Mucosa of descending colon (tissue), 3 donors: ENCODE measurements at places on chromosomes 6 and 20.

- DNase-seq, result no peak
Measured at GRCh38 chr6:122712093-122712447, 67.4 kb upstream of the FABP7 start.

GRCh38 chr6:38974389-38975151 lies 74.0 kb upstream of the GLP1R start:
- no peak for DNase-seq

DNA sequence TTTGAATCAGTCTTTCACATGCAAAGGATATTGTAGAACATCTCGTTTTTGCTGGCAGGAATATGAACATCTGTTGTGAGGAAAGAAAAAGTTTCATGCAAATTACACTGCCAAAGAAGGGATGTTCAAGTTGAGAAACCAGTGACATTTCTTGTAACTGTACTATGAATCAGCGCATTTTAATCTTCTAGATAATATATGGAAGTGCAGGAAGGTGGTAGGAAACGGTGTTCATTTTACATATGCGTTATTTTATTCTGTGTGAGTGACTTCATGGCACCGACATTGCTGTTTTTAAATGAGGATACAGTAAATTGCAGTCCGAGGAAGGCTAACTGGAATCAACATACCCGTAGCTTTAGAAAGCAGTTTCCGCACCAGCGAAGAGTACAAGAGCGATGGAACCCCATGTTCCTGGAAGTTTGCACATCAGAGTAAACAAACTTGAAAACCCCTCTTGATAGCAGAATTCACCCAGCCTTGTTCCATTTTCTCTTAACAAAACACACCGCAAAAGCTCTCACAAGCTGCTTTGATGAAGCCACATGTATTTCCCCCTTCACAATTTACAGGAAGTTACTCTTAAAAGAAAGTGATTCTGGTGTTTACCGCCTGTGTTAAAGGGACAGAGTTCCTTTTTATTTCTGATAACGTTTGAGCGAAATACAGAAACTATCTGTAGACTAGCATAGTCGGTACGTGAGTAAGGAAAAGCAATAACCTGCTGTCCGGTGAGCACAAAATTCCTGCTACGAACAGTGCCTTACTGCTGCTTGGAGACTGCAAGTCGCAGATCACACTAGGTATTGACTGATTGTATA lies 11.5 kb downstream of the PRDM1 start:
- no peak for DNase-seq

DNA sequence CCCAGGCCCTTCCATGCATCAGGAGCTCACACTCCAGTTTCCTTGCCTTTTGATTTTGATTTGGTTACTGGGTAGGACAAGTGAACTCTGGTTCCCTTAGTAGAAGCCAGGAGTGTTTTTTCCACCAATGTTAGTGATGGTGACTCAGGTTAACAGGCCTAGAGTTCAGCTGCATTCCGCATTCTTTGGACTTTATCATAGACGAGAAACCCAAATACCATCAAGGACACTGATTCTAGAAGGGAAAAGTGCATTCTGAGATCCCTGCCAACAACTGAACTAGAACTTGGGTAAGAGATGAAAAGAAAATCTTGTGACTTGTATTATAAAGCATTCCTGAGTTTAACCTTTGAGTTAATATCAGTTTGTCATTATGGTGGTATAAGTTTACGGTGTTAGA lies 8.9 kb downstream of the GSS start:
- no peak for DNase-seq

GRCh38 chr6:28496099-28496779 lies 19.4 kb downstream of the GPX6 start:
- DNase-seq, result no peak

- DNase-seq, result no peak
Measured at GRCh38 chr6:2197177-2197671, 48.2 kb downstream of the GMDS start.

GRCh38 chr6:97919631-97920030 lies 636.6 kb upstream of the MMS22L start:
- no peak for DNase-seq

GRCh38 chr6:32814145-32814544 lies 2.7 kb downstream of the HLA-DOB start:
- DNase-seq, result no peak

- DNase-seq, result no peak
Measured at GRCh38 chr20:32539026-32539816, 45.9 kb downstream of the NOL4L start.

DNA sequence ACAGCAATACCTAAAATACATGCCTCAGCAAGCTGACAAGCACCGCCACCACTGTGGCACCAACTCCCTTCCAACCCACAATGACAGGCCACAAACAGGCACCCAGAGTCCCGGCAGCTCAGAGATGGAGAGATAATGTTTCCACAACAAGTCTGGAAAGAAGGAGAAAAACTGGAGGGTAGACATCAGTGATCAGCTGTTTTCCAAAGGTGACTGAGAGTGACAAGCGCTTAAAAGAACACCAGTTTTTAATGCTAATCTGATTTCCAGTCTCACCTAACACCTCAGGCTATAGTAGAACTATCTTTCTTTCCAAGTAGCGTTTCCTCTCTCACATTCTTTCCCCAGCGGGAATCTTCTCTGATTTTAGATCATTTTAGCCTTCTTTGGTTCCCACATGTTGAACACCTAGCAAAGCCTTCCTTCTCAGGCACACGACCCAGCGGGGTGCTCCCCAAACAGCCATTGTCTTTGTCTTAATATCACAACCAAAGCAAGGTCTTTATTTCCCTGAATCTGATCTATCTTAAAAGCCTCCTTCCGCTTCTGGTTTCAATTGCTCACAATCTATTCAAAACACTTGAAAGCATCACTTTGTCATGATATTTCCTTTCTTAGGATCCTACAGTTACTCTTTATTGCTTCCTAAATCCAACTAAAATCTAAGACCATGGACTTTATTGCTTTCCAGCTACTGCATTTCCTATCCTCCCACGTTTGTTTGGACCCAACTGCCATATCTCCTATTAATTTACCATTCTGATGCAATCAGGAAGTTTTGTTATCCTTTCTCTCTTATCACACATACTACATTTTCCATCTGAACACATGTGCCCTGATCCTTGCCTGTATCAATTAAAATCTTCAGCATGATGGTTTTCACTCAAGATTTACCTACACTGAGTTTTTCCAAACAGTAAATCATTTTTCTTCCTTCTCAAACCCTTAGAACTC lies 282.7 kb downstream of the ADGB start:
- no peak for DNase-seq
